Activated T-cell treated with anti-CD3 and anti-CD28 coated beads, Interleukin-2, amount 50 U/mL, for 4 hours (primary cell): ENCODE measurements at places on chromosomes 1 and 21. TPM values are rescaled to one million over a fixed set of nuclear protein-coding genes. Genes with fewer than 3 reads are reported as not detected.
A peak's percentile ranks its signal among the peaks of the same experiment; 100 is the strongest.

DNA sequence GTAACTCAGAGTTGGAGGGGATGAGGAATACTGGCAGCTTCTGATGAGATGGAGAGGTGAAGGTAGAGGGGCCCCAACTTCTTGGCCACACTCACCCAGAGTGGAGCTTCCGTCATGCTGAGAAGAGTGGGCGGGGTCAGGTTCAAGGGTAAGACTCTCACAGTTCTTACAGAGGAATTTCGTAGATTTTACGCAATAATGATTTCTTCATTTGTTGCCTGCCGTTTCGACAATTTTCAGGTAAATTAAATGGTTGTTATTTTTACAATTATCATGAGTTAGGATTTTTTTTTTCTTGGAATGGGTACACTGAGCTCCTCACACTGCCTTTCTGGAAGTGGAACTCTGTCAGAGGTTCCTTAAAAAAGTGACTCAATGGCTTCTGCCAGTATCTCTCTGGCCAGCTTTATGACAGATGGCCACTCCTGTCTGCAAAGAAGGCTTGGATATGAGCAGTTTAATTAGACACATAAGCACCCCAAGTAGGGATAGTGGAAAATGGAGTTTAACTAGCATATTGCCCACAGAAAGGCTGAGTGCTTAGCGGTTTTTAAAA is 13.8 kb upstream of the NLRP3 start:
- DNase-seq: no peak

DNA sequence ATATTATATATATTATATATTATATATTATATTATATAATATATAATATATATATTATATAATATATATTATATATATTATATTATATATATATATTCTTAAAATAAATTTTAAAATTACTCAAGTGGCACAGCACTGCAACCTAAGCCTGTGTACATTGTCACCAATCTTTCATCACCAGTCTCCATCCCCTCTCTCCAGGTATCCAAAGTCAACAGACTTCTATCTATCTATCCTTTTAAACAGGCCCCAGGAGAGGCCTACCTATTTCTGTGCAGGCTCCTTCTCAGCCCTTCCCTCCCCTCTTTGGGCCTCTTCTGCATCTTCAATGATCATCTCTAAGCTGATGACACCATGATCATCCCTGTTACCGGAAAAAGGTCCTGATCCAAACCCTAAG is 111.7 kb downstream of the RHOU start:
- no peak for DNase-seq

DNA sequence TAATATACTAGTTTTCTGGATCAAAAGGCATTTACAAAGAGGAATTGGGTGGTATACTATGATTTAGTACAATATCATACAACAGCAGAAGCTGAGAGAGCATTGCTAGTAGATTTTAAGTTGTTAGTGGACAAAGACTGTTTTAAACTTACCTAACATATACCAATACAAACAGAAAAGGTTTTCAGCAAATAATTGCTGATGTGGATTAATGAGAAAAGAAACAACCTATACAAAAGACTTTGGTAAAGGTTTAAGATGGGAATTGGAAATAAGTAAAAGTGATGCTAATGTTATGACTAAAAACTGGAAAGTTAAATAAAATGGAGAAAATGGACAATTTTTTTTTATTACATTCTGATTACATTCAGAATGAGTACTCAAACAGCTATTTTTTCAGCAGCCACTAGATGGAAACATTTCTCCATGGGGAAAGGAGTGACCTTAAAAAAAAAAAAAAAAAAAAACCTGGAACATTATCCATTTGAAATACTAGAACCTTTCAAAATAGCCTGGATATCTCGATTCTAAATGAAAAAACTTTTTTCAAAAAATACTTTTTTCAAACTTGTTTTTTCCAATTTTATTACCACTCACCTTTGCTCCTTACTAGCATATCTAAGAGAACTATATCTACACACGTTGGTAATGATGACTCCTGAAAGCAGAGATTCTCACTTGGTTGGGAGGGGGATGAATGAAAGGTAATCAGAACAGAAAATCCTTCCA is 55.4 kb downstream of the EPRS1 start:
- DNase-seq: no peak

The CLCA2 gene
- not detected for total RNA-seq

DNA sequence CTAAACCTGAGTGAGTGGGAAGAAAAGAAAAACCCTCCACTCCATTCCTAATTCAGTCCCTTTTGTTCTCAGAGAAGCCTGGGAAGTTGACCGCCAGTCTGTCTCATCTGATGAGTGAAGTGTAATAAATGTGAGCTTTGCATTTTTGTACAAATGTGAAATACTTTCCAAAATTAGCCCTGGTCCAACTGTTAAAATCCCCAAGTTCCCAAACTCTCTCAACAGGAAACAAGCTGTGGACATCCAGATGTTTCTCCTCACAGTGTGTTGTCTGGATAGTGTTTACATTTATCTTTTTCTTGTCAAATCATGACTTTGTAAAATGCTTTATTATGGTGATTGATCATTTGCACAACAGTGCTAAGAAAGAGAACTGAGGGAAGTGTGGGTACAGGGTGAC is 145.1 kb downstream of the TM2D1 start:
- DNase-seq: no peak

The PBX1 gene
- 0.47 TPM for total RNA-seq

DNA sequence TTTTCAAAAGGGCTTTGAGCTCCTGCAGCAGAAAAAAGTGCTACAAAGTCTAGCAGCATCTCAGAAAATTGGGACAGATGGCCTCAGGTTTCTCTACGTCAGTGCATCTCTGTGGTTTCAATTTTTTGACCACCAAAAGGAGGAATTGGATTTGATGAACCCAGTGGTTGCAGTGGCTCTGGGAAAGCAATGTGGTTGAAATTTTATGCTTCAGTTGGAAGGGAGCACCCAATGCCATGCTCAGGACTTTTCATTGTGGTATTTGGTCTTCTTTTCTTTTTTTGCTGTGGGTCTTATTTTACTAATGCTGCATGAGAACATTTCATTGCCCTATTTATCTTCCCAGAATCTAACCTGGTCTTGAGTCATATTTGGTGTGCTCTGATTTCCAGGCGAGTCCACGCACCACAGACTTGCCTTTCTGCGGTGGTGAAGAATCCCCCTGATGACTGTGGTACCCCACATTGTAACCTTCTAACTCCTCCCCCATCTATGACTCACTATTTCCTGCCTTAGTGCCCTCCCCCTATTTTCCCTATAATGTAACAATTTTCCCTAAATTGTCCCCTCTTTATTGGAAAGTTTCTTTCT is 56.7 kb downstream of the S1PR1 start:
- peak; percentile 37 for DNase-seq

DNA sequence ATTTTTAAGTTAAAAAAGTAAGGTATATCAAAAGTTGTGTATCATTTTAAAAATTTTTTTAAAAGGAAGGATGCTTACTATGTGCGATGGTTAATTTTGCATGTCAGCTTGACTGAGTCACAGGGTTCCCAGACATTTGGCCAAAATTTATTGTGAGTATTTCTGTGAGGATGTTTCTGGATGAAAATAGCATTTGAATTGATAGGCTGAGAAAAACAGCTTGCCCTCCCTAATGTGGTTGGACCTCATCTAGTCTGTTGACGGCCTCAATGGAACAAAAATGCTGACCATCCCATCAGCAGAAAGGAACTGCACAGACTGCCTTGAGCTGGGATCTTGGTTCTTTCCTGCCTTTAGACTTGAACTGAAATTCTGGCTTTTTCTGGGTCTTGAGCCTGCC is 724.5 kb downstream of the NCAM2 start:
- no peak for DNase-seq

DNA sequence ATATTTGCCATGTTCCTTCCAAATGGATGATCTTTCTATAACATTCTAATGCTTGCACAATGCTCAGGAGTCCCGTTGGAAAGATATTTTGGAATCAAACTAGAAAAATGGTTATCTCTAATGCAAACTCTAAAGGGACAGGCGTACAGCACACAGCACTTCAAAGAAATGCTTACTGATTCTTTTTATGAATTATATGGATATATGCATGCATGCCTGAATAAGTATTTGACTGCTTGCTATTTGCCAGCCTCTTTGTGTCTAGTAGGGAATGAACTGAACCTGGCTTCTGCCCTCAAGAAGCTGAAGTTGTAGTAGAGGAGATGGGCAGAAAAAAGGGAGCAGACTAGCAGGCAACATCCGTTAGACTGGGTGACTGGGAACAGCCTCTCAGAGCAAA is 48.1 kb downstream of the PCSK9 start:
- no peak for DNase-seq

- no peak for DNase-seq
Measured at GRCh38 chr1:112872551-112872962, 83.4 kb downstream of the SLC16A1 start.

- no peak for DNase-seq
Measured at GRCh38 chr1:53666566-53666965, 72.4 kb downstream of the GLIS1 start.

The NFASC gene
- total RNA-seq: 0.13 TPM

- no peak for DNase-seq
Measured at GRCh38 chr21:44049606-44050005, 37.5 kb downstream of the TRAPPC10 start.

The THEM5 gene
- total RNA-seq: not detected

GRCh38 chr1:78237364-78237916 is 191.7 kb downstream of the GIPC2 start:
- DNase-seq: no peak

The ITGB2 gene
- total RNA-seq: 175 TPM

GRCh38 chr1:194959795-194960194 is 1648.4 kb downstream of the KCNT2 start:
- DNase-seq: no peak

DNA sequence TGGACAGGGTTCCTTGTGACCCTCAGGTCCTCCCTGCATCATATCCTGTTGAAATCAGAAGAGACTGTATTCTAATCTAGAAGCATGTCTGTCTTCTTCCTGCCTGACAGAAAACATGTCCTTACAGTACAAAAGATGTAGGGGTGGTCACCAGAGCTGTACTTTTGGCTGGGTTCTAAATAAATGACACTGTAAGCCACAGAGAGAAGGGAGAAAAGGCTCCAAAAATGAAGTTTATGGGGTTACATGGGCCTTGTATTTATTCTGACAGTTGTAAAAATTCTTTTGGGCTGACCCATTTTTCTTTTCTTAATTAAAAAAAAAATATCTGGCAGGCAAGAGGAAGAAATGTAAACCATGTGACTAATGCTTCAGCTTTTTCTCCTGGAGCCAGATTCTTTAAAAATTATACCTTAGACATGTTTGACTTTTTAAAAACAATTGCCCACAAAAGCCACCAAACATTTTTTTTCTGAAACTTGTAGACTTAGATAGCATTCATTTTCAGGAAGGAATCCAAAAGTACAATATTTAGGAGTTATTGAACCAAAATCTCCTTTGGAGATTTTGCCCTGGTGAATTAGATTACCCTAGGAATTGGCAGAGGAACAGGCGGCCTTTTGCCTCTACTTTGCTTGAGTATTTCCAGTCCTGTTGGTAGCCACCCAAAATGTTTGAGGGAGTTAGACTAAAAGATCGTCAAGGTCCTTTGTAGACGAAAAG is 17.1 kb downstream of the RGL1 start:
- no peak for DNase-seq

- DNase-seq: no peak
Measured at GRCh38 chr1:178796013-178796412, 71.0 kb downstream of the RALGPS2 start.

The LRRC71 gene
- not detected for total RNA-seq

DNA sequence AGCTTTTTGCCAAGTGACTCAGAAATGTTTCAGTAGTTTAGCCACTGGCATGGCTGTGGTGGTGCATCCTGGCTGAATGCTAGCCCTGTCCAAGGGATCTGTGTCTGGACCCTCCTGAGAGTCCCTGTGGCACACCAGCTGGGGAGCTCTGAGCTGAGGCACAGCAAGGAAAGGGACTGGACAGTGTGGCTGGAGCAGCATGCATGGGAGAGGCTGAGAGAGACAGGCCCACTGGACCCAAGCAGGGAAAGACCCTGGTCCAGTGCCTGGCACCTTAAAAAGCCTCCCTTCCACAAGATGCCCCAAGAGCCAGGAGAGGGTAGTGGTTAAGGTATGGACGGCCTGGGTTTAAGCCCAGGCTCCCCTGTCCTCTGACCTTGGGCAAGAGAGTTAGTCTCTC is 35.3 kb downstream of the FAAH start:
- no peak for DNase-seq

GRCh38 chr1:154870115-154870571 is at the start of gene KCNN3:
Gene KCNN3, minus strand, starts transcription at chr1:154870281. Its CDS starts 317 bp downstream, at chr1:154869964.
- peak; percentile 63 for DNase-seq

DNA sequence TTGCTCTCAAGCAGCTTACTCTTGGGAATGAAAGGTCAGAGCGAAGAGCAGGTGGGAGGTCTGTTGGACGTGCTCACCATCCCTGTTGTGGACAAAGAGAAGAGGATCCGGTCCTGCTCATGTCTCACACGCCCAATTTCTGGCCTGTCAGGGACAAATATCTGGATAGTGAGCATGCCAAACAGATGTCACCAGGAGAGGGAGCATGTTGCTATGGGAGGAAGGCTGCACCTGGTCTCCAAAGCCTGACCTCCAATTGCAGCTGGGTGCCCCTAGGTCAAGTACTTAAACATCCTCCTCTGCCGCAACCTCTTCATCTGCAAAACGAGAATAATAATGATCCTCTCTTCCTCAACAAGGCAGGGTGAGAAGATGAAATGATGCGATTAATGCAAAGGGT is 53.4 kb downstream of the DMRTA2 start:
- DNase-seq: no peak

The SOAT1 gene
- total RNA-seq: 56.7 TPM

DNA sequence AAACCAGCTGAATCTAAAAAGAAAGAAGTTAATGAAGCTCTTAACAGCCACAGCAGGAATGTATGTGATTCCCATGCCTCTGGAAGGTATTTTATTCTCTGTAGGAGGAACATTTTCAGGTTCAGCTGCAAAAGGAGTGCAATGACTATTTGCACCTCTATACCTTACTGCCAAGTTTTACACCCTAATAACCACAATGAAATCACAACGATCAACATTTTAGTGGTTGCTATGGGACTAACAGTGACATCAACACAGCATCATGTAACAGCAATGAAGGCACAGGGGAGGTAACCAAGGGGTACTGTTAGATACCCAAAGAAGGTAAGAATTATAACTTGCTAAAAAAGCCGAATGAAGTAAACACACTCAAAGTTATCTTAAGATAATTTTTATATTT is 116.3 kb upstream of the HP1BP3 start:
- no peak for DNase-seq

DNA sequence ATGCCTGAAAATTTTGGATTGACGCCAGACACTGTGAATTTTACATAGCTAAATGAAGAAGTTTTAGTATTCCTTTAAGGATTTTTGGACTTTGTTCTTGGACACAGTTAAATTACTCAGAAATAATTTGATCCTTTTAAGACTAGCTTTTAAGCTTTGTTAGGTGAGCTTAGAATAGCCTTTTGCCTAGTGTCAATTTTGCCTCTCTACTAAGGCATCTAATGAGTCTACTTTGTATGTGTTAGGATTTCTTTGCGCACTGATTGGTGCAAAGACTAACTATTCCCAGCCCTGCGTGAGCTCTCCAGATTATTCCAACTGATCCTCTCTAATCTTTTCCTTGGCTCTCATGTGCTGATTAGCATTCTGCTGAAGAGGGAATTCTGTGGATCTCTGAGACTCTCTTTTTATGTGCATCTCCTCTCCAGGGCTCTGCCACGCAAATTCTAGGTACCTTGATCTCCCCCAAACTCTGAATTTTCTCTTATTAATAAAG is 128.1 kb upstream of the BCL9 start:
- no peak for DNase-seq

The AIDA gene
- total RNA-seq: 30.1 TPM
